ENCODE measurements at places on chromosomes 16 and 17.

- no peak for DNase-seq
These were observed 28.1 kb downstream of the HEATR3 start for GRCh38 chr16:50093607-50094539.

GRCh38 chr16:69451166-69451565 is 26.7 kb downstream of the CYB5B start:
- no peak for DNase-seq

- no peak for DNase-seq
These were observed 13.2 kb downstream of the DYNLRB2 start for GRCh38 chr16:80554033-80554432.

- DNase-seq = no peak
These were observed 9.0 kb downstream of the VEZF1 start for GRCh38 chr17:57979076-57979475.

GRCh38 chr17:19996502-19996901 is 12.7 kb upstream of the SPECC1 start:
- DNase-seq = no peak

DNA sequence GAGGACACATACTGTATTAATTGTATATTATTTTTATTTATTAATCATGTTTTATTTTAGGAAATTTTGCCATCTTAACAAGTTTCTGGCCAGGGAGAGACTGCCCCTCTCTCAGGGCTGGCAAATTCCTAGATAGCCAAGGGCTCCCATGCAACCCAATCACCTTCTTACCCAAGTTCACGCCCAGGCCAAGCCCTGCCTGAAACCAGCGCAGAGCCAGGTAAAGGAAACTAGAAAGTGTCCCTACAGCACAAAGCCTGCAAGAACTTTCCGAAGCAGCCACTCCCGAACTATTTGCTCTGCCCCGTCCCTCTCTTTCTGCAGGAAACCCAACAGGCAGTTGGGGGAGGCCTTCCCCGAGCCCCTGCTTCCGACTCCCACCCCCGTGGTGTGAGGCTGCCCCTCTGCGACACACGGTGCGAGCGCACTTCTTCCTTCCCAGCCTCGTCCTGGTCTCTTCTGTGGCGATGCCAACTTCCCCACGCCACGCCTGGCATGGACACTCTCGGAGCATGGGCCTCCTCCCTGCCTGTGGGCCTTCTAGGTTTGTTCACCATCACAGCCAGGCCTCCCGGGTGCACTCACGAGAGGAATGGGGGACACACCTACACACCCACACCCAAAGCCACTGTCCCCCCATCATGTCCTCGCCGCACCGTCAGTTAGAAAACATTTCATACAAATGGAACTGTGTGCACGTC is 100.4 kb downstream of the ZNF778 start:
- no peak for DNase-seq

DNA sequence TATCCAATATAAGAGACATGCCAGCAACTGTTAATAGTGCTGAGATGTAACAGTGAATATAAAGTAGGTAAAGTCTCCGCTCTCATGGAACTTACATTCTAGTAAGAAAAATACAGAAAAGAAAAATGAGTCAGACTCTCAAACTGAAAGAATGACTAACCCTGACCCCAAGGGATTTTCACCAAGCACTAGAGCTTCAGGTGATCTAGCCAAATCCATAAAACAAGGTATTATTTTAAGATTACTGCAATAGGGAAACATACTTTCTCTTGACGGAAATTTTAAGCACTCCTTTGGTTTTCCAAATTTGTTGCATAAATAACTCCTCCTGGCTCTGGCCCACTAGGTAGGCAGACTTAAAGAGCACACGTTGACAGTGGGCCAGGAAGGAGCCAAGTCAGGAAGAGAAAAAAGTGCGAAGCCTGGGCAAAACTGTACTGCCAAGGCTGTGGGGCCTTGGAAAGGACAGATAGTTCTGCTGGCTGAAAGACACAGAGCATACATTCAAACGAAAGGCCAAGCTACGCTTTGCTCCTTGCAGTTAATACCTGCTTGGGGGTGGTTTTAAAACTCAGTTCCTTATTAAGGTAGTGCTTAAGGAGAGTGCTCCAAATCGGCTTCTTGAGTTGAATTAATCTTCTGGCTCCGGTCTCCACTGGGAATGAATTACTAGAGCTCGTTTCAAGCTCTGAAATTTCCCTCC is 1.4 kb downstream of the GOT2 start:
- DNase-seq = no peak

GRCh38 chr17:75549246-75550138 is 24.0 kb downstream of the LLGL2 start:
- DNase-seq = no peak

DNA sequence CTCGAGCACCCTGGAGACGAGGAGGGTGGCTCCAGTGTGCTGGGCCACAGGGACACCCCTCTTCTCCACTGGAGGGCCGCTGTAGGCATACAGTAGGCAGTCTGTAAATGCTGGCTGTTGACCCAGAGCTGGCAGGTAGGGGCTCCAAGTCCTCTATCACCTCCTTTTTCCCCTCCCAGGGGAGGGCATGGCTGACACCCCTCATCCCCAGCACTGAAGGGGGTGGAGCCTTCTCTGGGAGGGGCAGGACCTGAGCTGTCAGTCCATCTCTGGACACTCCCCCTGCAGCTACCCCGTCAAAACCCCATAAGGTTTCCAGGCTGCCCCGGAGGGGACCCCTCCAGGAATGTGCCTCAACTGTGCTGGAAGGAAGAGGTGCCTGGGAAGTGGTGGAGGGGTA is 2.4 kb downstream of the KCNJ12 start:
- no peak for DNase-seq

DNA sequence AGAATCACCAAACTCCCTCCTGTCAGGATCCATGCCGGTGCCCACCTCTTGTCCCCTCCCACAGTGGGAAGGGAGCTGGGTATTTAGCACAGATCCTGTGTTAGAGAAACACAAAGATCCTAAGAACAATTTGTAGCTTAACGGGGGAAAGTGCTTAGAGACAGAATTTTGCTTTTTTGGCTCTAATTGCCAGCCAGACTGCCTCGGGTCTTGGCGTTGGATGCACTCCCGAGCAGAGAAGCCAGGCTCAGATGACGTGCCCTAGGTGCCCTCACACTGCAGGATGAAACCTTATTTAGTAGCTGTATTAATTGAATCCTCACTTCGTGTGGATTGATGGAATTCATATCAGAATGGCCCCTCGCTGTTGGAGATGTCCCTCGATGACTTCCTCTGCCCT is 22.5 kb upstream of the MAF start:
- DNase-seq = no peak

GRCh38 chr16:27611340-27611739 is 61.4 kb downstream of the KATNIP start:
- DNase-seq = no peak

DNA sequence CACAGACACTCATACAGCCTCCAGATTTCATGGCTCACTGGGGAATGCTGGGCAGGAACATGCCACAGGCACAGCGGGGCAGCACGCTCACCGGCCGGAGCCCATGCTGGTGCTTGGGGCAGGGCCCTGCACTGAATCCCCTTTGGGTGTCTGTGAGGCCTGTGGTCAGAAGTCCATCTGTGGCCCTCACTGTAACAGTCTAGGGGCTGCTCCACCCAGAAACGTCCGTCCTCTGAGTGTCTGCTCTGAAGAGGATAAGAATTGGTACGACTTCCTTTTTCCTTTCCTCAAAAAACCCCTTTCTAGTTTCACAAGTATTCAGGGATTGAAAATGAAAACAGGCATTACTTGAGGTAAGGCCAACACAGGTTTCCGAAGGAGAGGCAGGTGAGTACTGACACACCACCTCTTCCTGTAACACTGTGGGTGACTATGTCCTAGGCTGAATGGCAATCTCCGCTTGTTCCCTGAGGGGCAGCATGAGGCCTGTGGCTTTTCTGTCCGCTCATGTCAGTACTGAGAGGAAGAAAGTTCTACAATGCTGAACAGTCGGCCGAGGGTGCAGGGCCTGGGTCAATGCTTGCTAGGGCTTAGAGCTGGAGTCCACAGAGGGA is 42.5 kb downstream of the TMEM11 start:
- DNase-seq = no peak

- no peak for DNase-seq
These were observed 8.6 kb downstream of the BRD7 start for GRCh38 chr16:50360033-50360778.

- DNase-seq = no peak
These were observed 394.7 kb downstream of the SOX9 start for GRCh38 chr17:72515291-72516065.

GRCh38 chr16:49490321-49490705 is 116.7 kb downstream of the C16orf78 start:
- DNase-seq = no peak

GRCh38 chr17:17831208-17832031 is 5.4 kb downstream of the SREBF1 start:
- no peak for DNase-seq

DNA sequence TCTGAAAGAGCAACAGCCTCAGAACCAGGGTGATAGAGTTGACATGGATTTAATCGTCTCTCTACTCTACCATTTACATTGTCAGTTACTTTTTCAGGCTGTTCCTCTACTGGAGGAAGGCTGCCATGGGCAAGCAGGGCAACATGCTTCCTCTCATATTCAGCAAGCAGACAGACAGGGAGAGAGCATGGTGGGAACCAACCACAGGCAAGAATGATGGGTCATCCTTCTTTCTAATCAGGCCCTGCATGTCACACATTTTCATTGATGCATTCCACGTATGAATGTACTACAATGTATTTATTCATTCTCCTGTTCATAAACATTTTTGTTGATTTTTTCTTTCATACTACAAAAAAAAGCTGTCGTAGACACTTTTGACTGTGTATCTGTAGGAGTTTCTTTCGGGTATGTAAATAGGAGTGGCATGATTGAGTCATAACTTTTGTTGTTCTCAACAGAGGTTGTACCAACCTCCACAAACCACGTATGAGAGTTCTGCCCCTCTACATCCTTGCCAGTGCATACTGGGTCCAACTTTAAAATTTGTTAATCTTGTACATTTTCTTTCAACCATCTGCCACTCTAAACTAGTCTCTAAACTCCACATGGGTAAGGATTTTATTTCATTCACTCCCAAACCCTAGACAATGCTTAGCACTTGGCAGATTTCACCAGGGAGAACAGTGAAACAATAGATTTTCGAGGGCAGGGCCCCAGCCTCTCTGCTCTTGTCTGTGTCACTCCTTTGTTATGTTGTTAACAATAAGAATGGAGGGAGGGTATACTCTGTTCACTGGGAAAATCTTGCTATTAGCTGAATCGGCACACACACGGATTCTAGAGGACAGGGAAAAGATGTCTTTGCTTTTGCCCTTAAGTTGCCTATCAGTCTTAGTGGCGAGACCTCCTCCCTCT is 58.7 kb downstream of the CMC2 start:
- no peak for DNase-seq

DNA sequence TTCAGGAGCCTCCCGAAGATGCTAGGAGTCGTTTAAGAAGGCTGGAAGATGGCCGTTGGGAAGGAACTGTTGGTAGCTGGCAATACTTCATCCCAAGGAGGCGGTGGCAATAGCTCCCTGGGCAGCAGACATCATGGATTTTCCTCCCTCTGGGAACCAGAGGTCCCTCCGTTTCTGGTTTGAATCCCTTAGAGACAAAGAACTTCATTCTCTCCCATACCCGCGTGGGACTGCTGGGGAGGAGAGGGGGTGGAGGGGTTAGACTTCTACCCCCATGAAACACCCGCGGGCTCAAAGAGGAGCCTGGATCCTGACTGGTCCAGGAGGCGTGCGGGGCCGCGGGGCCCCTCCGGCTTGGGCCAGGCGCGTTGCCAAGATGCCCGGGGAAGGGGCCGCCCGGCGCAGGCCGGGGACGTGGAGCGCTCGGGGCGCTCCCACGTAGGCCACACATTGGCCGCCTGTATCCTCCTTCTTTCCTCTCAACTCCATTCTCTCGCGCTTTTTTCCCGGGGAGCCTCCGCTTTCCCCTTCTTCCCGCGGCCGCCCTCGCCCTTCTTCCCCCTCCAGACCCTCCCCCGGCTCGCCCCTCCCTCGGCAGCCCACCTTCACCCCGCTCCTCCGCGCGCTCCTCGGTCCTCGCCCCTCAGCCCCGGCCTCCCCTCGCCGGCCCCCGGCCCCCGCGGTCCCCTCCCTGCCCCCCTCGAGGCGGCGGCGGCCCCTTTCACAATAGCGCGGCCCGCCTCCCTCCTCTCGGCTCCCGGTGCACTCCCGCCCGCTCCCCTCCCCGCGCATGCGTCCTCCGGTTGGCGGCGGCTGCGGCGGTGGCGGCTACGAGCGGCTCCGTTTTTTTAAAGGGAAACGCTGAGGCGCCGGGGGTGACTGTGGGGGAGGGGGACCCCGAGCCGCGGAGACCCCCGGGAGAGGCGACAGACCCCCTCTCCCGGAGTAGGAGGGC is at the start of gene MSL1:
Gene MSL1, plus strand, starts transcription at position 791 of the 955 bp plus-strand sequence. CDS start 642 bp downstream, outside the sequence.
- peak; percentile 74 for DNase-seq

- DNase-seq = no peak
These were observed 14.0 kb upstream of the SPHK1 start for GRCh38 chr17:76370261-76370993.

Data from stimulated activated CD8-positive, alpha-beta memory T cell treated with anti-CD3 and anti-CD28 coated beads, Interleukin-2, amount 100 ng/mL, for 48 hours (primary cell).